ENCODE measurements at places on chromosomes 3 and 15.

DNA sequence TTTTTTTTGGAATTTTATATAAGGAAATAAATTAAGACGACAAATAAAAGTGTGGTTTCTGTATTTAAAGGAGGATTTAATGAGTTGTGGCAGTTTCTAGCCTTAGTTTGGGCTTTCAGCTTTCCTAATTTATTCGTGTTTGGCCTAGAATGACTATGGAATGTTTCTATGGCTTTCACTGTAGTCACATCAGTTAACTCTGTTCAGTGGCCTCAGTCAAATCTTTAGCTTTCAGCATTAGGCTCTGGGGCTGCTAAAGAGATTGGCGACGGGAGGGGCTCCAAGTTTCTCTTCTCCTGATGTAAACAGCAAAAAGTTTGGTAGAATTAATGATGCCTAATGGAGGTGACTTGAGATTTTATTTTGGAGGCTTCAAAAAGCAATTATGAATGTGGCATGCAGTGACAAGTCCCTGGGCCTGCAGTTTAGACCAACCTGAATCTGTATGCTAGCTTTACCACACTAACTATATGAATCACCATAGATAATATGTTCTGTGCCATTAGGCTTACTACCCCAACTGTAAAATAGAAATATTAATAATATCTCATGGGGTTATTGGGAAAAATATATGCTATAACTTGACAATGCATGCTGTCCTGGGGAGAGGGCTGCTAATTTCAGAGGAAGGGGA lies 47.1 kb upstream of the ADGRG7 start:
- DNase-seq: no peak

- no peak for DNase-seq
These were observed 284.9 kb downstream of the TLE3 start for GRCh38 chr15:69812861-69813261.

GRCh38 chr15:43526261-43526930 lies 9.0 kb downstream of the MAP1A start:
- no peak for DNase-seq

GRCh38 chr3:15102836-15103235 lies 3.9 kb upstream of the RBSN start:
- DNase-seq: no peak

- no peak for DNase-seq
These were observed 125.3 kb upstream of the THBS1 start for GRCh38 chr15:39455471-39455991.

DNA sequence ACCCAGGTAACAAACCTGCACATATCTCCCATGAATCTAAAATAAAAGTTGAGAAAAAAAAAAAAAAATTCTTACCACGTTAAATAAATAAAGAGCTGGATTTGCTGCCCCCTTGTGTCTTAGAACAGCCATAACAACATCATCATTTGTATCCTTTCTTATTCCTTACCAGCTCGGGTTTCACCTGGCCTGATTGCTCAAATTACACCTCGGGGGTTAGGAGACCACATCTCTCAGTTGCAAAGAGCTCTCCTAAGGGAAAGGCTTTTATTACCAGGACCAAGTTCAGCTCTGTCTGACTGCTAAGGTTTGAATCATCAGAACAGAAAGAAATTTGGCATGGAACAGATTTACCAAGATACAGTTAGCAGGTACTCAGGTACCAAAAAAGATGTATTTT lies 25.8 kb upstream of the RPL39L start:
- DNase-seq: peak; percentile 65

- DNase-seq: no peak
These were observed 138.6 kb upstream of the TSC22D2 start for GRCh38 chr3:150269526-150269925.

DNA sequence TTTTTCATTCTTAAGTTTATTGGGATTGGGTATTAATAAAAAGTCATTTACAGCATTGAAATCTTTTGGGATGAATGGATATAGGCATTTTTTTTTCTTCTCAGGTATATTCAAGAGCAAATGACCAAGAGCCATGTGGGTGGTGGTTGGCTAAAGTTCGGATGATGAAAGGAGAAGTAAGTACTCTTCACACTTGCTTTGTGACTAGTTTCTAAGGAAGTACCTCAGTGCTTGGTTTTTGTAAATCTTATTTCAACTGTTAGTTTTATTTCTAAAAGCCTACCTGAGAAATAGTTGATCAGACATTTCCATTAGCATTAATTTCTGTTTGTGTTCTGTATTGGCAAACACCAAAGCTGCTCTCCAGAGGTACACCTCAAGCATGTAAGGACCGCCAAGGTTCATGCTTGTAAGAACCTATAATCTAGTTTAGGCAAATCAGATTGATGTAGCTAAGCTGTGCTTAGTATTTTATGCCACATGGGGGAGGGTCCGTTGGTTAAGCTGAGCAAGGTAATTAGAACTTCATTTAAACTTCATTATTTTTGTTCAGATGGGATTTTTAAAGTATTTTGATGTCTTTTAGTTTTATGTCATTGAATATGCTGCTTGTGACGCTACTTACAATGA lies 35.4 kb downstream of the FXR1 start:
- DNase-seq: no peak

DNA sequence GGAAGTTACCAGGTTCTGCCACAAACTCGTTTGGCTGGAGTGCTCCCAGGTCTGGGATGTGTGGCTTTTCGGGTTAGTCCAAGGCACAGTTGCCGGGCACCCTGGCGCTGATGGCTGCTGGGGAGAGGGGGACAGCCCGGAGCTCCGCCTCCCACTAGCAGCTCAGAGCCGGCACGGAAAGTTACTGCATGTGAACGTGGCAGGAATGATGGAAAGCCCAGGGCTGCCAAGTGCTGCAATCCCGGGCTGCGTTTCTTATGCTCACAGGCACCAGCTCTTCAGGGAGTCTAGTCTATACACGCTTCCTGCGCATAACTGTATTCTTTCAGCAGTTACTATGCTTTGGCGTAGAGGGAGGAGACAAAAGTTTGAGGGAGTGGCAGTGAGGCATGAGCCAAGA lies 141.8 kb upstream of the ICE2 start:
- no peak for DNase-seq

- DNase-seq: peak; percentile 82
These were observed 109.8 kb downstream of the PPP2R3A start for GRCh38 chr3:136075218-136075808.

- DNase-seq: no peak
These were observed 118.0 kb downstream of the CHSY1 start for GRCh38 chr15:101133751-101134261.

DNA sequence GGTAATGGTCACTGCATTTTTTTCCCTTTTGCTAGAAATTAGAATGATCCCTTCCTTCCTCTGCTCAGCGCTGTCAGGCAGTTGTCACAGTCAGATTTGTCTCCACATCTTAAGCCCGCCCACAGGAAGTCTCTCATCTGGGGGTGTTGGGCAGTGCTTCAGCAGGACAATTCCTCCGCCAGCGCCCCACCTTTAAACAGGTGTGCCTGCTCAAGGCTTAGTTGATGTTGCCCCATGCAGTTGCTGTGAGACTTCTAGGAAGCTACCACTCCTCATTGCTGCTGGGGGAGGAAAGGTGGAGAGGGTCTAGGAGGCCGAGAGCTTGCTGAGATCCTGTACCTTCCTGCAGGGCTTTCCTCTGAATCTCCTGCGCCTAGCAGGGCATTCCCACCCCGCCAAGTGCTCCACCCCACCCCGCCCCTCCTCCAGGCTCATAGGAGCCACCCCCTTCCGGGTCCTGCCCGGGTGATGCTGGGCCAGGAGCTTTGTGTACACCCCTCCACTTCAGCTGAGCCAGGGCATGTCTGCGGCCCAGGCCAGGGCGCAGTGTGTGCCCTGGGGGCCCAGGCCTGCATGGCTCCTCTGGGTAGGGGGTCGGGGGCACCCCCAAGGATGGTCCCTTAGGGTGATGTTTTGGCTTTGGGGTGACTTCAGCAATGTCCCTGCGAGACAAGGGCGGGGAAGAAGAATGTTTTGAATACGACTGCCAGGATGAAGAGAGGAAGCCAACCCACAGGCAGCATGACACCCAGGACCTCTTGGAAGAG lies 68.7 kb downstream of the TRAK1 start:
- DNase-seq: peak; percentile 65

DNA sequence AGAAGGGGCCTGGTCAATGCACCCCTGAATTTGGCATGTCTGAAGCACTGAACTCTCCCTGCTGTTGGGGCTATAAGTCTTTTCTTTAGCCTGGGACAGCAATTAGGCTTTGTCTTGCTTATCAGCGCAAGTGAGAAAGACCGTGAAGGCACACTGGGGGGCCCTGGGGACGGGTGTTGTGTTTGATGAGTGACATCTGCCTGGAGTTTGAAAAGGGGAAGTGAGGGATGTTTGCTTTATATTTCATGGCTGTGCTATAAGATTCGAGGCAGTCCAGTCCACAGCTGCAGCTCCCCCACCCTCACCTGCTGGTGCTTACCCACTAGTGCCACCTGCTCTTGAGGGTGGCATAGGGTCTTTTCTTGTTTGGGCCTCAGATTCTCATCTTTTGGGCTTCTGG lies 44.8 kb downstream of the CEMIP start:
- no peak for DNase-seq

- DNase-seq: no peak
These were observed 14.6 kb upstream of the PIK3CA start for GRCh38 chr3:179133575-179133974.

DNA sequence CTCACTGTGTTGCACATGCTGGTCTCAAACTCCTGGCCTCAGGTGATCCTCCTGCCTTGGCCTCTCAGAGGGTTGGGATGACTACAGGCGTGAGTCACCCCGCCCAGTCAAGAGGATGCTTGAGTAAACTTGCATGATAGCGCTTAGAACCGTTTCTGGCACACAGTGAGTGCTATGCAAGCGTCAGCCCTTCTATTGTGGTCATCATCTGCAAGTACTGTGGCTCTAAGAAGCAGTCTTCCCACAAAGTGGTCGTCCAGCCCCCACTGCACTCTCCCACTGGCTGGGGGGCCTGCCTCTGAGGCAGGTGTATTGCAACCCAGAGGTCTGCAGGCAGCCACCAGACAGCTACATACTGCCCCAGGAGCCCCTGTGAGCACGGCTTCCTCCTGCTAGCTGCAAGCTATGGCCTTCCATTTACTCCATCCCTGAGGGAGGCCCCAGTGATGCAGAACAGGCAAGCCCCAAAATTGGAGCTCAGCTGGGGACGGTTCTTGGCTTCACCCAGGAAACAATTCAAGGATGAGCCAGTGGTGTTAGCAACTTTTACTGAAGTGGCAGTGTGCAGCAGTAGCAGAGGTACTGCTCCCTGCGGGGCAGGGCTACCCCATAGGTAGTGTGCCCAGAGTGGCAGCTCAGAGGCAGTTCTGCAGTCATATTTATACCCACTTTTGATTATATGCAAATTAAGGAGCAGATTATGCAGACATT lies 95.4 kb downstream of the LSM3 start:
- no peak for DNase-seq

DNA sequence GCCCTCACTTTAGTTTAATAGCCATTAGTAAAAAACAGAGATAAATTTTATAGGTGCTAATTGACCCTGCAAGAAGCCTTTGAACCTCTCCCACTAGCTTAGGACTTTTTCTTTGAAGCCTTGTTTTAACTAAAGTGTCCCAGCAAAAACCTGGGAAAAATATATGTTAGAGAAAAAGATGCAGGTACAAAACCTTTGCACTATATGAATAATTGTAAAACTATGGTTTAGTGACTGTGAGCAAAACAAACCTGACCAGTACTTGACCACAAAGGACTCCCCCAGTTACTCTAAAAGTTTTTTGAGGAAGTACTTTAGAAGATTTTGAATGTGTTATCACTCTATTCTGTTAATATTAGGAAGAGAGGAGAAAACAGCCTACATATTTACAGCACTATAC lies 123.3 kb upstream of the TP63 start:
- DNase-seq: no peak

- DNase-seq: no peak
These were observed 93.6 kb upstream of the CFAP20DC start for GRCh38 chr3:59143447-59143846.

DNA sequence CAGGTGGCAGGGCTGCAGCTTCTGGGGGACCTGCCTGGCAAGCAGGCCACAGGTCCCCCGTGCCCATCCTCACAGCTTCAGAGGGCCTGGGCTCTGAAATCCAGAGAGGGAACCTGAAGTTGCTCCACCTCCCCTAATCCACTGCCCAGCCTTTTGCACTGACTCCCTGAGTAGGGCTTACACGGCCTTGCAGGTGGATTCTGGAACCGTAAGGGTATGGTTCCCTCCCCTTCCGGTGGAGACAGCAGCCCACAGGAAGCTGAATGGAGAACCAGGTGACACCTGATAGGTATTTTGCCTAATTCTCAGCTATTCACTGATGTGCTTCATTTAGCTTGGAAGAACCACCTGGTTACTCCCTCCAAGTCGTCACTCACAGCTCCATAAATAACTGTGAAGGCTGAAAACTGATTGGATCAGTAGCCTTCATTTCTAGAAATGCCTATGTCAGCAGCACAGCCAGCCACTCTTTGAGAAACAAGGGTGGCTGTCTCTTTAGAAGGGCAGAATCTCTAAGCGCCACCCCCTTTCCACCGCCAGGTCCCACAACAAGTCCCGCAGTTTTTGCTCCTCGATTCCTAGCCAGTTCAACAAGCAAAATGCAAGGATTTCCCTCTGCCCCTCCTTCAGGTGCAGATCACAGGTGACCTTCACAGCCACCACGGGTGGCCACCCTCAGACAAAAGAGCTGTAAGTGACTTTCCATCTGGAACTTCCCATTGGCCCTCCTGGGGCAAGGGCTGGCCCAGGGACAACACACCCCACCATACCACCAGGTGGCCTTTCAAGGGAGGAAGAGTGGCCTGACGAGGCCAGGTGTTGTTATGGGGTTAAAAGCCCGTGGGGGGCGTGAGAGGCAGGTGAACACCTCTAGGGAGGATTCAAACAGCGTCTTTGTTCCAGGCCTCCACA lies 112.9 kb downstream of the SEC22A start:
- DNase-seq: no peak

GRCh38 chr3:157948605-157949383 lies 157.4 kb downstream of the SHOX2 start:
- DNase-seq: no peak

- DNase-seq: no peak
These were observed 79.7 kb downstream of the CACNA2D3 start for GRCh38 chr3:54202054-54202453.

GRCh38 chr3:119340014-119340413 lies 45.8 kb downstream of the ARHGAP31 start:
- no peak for DNase-seq

GRCh38 chr3:58422756-58423325 lies 10.8 kb downstream of the PDHB start:
- no peak for DNase-seq

- DNase-seq: no peak
These were observed 9.6 kb downstream of the LINGO1 start for GRCh38 chr15:77622934-77623754.

GRCh38 chr15:24957691-24958090 lies 2.9 kb downstream of the SNRPN start:
- no peak for DNase-seq

DNA sequence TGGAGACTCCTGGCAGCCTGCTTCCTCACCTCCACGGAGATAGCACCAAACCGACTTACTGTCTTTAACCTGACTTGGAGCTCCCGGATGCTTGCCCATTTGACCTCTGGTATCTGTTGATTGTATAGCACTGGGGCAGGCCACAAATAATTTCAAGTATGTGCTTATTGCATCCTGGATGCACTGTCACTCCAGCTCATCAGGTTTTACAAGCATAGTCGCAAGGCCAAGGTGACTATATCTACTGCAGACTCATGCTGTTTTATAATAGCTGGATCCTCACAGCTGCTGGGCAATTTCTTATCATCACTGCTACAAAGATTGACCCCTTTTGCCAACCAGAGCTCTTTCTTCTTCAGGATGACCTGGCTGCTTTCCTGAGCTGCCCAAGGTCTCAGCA lies 45.6 kb downstream of the PEX5L start:
- DNase-seq: no peak

GRCh38 chr3:82685761-82686160 lies 924.3 kb upstream of the GBE1 start:
- DNase-seq: no peak

Data from activated CD4-positive, alpha-beta T cell treated with anti-CD3 and anti-CD28 coated beads, Interleukin-2, amount 10 ng/mL, durations not matched to agents 7 days and 5 days (primary cell).